ENCODE measurements at places on chromosomes 1 and 21.

DNA sequence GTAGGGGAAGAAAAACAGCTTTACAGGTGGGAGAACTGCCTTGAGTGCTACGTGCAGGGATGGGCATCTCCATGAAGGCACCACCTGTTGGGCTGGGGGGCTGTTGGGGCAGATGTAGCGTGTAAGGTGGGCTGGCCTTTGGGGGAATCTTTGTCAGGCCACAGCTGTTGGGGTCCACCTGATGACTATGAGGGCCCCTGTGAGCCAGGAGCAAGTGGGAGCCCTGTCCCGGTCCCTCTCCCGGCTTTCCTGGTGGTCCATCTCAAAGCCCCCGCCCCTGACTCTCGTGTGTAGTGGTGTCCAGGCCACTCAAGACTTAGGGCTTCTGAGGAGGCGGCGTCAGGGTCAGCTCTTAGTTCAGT is 13.5 kb downstream of the SLC37A1 start:
- DNase-seq = no peak

DNA sequence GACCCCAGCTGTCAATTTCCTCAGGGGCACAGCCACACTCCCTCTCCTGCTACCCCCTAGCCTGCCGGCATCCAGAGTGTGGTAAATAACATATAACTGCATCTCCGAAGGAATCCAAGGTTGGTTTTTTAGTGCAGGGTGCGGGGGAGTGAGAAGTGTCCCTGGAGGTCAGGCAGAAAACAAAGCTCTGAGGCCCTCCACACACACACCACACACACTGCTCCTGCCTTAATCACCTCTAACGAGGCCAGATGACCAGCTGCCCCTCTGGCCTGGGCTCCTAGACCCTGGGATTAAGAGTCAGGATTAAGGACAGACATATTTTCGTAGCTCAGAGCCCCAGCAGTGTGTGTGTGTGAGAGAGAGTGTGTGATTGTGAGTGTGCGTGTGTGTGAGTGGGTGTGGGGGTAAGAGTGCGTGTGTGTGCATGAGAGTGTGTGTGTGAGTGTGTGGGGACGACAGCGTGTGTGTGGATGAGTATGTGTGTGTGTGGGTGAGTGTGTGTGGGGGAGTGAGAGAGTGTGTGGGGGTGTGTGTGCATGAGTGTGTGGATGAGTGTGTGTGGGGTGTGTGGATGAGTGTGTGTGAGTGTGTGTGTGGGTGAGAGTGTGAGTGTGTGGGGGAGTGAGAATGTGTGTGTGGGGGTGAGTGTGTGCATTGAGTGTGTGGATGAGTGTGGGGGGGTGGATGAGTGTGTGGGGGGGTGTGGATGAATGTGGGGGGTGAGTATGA is 14.6 kb downstream of the SDC3 start:
- DNase-seq = no peak

DNA sequence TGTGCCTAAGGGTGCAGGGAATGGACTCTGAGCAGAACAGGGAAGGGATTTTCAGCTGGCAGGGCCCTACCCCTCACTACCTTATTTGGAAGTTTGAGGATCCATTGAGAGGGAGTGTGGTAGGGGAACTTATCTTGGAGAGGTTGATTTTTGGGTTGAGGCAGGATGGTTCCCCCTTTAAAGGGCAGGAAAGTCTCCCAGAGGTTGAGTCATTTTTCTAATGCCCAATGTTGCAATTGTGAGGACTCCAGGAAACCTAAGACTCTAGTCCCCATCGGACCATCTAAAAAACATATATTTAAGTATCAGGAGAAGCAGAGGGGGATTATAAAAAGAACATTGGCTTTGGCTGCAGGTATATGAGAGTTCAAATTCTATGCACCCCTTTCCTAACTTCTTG is 47.3 kb downstream of the SAMD13 start:
- DNase-seq = no peak

- DNase-seq = no peak
Observed at GRCh38 chr1:45880930-45881329, 77.5 kb downstream of the MAST2 start.

DNA sequence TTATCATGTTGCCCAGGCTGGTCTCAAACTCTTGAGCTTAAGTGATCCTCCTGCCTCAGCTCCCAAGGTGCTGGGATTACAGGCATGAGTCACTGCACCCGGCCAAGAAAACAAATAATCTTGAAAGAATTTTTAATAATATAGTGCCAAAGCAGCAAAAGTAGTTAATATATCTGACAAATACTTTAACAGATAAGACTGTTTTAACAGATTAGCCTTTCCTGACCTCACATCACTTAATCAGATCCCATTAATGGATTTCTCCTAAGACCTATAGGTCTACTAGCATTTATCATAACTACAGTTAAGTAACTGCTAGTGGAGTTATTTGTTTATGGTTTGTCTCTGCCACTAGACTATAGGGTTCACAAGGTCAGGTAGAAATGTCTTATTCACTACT is 61.1 kb upstream of the HP1BP3 start:
- no peak for DNase-seq

- no peak for DNase-seq
Observed at GRCh38 chr1:192053531-192053971, 104.7 kb upstream of the RGS18 start.

DNA sequence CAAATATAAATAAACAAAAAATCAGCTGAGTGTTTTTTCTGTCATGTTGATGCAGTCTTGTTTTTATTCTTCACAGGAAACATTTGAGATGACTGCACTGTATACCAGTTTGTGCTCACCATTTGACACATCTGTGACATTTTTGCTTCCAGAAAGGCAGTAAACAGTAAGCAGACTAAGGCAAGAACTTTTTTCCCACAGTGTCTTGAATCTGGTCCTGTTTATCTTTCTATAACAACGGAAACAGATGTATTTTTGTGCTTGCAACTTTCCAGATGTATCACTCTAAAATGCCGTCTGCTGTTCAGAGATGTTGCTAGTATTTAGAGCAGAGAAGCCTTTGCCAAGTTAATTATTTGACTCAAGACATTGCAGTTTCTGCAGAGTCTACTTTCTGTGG is 105.5 kb downstream of the ZC3H11B start:
- DNase-seq = no peak

- no peak for DNase-seq
Observed at GRCh38 chr21:34128124-34128523, 54.7 kb downstream of the MRPS6 start.

DNA sequence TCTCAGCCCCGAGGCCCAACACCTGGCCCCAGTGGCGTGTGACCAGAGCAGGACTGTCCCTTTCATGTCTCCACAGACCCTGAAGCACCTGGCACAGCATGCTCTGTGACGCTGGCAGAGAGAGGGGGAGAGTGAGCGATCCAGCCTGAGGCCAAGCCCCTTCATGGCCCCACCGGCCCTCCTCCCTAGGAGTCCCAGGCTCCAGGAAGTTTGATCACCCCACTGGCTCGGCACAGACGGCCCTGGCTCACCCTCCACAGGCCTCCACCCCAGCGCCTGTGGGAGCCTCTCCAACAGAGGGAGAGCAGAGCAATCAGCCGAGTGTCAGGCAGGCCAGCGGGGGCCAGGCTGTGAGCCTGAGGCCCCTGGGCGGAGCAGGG is 11.0 kb downstream of the SH3BGRL3 start:
- DNase-seq = no peak

GRCh38 chr1:173420330-173420806 is 56.8 kb upstream of the PRDX6 start:
- peak; percentile 75 for DNase-seq

DNA sequence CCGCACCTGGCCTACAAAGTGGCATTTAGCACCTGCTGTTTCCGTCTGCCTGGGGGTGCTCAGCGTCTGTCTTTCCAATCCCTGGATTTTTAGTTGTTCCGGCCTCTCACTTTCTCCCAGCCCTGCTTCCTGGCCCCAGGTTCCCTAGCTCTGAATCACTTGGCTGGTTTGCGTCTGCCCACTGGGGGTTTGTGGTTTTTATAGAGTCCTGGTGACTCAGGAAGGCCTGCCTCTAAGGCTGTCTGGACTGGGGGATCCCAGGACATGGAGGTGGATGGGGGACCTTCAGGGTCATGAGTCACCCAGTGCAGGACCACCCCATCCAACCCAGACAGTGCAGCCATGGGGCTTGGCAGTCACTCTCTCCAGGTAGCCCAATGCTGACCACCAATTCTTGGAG is 53.5 kb downstream of the MRPL37 start:
- DNase-seq = no peak

Measured in right hindlimb (tissue), 1 donor.